ENCODE measurements at places on chromosomes 3 and 15.

DNA sequence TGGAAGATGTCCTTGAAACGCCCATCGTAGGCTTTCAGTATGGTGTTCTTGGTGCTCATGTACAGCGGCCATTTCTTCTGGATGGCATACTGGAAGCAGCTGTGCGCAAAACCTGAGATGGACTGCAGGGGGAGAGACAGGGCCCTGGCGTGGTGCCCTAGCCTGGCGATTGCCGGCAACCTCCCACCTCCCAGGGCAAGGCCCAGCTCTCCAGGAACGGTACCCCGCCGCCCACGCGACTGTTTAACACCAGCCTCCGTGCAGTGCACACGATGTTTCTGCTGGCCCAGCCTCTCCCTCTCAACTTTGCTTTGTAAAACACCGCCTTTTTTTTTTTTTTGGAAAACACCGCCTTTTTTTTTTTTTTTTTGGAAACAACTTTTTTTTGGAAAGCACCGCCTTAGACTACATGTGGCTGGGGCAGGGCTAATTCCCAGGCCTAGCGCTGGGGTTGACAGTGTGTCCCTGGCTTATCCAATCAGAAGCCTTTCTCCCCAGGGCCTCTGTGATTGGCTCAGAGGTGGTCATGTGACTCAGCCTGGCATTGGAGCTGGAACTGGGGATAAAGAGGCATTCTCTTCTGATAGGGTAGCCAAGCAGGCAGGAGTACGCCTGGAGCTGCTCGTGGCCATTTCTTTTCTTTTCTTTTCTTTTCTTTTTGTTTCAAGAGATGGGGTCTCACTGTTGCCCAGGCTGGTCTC lies 14.7 kb downstream of the IDH2 start:
- no peak for DNase-seq

GRCh38 chr3:18100121-18100520 lies 325.0 kb downstream of the SATB1 start:
- no peak for DNase-seq

- DNase-seq: no peak
These were observed 40.0 kb downstream of the ARRDC4 start for GRCh38 chr15:98000249-98001203.

DNA sequence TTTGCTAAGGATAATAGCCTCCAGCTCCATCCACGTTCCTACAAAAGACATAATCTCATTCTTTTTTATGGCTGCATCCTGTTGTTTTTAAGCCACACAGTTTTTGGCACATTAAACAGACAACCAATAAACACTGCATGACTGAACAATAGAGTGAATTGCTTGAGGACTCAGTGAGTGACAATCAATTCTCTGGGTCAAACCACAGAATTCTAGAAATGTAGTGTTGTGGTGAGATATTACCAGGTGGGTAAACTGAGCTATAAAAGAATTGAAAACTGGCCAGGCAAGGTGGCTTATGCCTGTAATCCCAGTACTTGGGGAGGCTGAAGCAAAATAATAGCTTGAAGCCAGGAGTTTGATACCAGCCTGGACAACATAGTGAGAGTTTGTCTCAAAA lies 154.7 kb upstream of the CADPS start:
- DNase-seq: no peak

DNA sequence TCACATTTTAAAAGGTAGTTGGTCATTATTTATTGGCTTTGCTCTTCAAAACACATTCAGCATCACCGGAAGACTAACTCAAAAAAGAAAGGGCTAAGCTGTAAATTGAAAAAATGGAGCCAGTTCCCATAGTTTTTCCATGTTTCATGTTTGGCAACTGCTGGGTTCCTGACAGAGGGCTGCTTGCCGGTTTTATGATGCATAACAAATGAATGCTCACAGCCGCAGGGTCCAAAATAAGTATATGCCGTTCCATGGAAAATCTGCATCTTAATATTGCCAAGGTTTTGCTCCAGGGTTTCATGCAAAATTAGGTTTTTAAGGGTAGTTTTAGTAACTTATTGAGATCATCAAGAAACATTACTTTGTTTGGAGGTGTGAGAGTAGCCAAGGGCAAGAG lies 15.8 kb downstream of the SLC12A1 start:
- DNase-seq: no peak

DNA sequence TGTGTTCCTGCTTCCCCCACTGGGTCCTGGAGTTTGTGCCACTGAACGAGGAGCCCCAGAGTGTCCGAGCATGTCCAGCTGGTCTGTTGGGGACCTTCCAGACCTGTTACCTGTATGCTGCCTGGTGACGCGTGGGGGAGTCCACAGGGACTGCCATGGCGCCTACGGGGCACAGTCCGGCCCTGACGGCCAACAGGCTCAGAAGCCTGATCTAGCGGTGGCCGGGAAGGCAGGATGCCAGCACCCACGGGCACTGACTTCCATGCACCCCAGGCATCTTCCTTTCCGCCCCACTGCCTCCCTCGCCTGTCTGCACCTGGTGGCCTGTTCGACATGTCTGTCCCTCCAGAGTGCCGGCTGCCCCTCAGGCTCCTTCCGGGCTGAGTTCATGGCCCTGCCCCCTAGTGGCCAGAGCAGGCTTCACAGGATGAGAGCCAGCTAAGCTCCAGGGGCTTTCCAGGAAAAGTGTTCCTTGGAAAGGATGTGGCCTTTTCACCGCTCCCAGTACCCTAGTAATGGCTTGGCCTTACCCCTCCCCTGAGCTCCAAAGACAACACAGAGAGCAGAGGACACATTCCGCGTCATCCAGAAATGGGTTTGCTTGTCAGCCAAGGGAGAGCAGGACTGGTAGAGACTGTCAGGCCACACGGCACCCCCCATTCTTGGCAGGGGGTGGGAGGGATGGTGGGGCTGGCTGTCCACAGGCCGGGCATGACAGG lies 35.7 kb downstream of the NGRN start:
- DNase-seq: peak; percentile 74

- DNase-seq: no peak
These were observed 277.7 kb downstream of the EDEM1 start for GRCh38 chr3:5465183-5465582.

DNA sequence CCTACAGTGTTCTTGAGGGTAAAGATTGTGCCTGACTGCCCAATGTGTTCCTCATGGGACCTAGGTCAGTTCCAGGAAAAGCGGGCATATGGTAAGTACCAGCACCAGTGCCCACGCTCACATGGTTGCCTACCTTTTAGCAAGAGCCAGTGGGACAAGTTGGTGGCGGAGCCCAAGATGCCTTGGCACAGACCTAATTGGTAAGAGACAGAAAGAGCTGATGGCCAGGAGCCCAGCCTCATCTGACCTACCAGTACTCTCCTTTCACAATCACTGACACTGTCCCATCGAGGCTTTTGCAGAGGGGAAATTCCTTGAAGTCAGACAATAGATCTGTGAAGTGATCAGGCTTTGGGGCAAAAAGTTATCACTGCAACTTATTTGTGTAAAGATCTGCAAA lies 98.4 kb upstream of the BCL6 start:
- DNase-seq: no peak

- no peak for DNase-seq
These were observed 268.9 kb downstream of the GABRB3 start for GRCh38 chr15:26504009-26504408.

GRCh38 chr3:169133178-169134161 lies 530.0 kb downstream of the MECOM start:
- DNase-seq: no peak

DNA sequence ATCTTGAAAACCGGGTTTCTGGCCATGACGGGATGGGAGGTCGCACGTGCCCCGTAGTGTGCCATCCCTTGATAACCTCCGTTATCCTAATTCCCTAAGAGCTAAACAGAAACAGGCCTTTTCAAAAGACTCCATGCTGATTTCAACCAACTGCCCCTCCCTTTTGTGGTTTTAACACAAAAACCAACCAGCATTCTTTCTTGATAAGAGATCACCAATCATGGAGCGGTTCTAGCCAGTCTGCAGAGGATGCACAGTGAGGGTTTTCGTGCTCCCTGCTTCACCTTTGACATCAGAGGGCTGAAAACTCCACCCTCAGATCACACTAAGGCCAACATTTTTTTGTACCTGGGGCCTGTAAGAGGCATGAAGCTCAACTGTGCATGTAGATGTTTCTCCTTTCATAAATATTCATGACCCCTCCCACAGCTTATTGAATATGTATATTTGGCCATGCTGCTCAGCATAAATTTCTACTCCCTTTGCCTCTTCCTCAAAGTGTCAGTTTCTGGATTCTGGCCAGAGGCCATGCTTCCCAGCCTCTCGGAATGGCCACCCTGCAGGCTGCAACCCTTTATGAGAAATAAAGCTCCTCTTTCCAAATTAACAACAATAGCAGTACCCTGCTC lies 41.3 kb downstream of the FAM3D start:
- no peak for DNase-seq

DNA sequence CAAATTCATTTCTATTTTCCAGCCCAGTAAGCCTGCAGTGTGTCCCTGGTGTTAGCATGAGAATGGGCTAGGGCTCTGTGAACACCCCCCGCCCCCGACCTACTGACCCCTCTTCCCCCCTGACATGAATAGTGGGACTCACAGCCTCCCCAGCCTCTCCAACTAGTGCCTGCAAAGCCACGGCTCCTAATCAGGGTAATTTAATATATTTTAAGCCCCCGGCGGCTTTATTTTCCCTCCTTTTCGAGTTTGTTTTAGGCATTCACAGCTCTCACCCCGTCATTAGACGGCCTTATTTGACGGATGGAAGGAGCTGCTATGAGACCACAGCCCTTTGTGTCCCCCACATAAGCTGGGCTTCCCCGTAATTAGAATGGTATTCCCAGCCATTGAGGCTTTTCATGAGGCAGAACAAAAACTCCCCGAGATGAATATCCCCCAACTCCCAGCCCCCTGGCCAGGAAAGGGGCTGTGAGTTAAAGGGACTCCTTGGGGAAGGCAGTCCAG lies 78.3 kb upstream of the POLG start:
- no peak for DNase-seq

- no peak for DNase-seq
These were observed 231.8 kb downstream of the ROBO2 start for GRCh38 chr3:77271711-77272110.
